Frontal cortex (tissue), 4 donors: ENCODE measurements at places on chromosomes 6 and 20. TPM values are rescaled to one million over a fixed set of nuclear protein-coding genes. Genes with fewer than 3 reads are reported as not detected.

TCFL5 gene
- 6.1 TPM for total RNA-seq

ZNF391 gene
- 2.9 TPM for total RNA-seq

POPDC3 gene
- total RNA-seq, result 5.3 TPM

NAA20 gene
- 46.5 TPM for total RNA-seq

TFAP2D gene
- 2.9 TPM for total RNA-seq

SLC4A11 gene
- under 0.01 TPM for total RNA-seq

DHX35 gene
- 15.5 TPM for total RNA-seq

DNA sequence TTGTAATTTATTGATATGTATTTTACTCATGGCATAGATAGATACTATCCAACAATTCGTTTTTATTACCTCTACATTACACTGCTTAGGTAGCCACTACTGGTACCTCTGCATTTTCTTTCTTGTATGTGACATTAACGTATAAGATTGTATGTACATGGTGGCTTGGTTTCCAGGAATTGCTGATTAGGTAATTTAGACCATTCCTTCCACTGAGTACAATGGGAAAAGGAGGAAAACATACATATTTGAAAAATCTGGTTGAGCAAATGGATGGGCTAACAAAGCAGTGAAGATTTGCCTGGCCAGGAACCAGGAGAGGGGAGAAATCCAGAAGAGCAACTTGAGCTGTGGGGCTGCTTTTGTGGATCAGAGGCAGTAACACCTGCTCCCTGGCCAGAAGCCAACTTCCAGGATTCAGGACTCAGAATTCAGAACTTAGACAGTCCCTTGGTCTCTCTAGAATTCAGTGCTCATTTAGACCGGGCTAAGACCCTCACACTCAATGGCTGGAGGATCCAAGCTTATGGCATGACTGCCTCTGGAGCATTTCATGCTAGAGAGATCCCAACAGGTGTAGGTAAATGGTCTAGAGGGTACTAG lies 17.9 kb upstream of the MICB start:
- no peak for DNase-seq

DNA sequence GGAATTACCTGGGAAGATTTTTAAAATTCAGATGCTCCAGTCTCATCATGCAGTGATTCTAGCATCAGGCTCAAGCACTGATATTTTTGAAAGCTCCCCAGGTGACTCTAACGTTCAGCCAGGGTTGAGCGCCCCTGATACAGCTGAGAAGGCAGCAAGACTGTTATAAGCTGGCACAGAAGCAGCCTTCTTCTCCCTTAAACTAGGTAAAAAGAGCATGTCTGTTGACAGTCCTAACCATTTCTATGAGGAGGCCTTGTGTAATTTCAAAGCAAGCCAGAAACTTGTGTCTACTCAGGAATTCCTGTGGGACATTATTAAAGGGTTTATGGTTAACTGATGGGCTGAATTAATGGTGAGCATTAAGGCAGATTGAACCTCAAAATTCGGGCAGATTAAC lies 141.9 kb downstream of the PDE7B start:
- no peak for DNase-seq

- DNase-seq, result no peak
These were observed 19.4 kb downstream of the C6orf15 start for GRCh38 chr6:31092769-31093505.

DNA sequence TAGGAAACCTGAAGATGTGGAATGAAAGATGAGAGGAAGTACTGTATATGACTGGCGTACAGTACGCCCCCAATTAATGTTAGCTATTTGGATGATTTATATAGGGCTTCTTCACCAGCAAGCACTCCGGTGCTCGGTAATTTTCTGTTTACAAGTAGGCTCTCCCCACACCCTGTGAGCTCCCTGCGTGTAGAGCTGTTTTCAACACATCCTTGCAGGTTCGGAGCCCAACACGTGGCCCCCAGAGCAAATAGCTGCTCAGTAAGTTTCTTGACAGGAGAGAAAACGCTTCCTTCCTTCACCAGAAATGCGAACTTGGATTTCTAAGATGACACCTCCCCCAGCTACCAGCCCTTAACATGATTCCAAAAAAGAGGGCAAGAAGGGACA lies 1.2 kb upstream of the RAB22A start:
- no peak for DNase-seq

DNA sequence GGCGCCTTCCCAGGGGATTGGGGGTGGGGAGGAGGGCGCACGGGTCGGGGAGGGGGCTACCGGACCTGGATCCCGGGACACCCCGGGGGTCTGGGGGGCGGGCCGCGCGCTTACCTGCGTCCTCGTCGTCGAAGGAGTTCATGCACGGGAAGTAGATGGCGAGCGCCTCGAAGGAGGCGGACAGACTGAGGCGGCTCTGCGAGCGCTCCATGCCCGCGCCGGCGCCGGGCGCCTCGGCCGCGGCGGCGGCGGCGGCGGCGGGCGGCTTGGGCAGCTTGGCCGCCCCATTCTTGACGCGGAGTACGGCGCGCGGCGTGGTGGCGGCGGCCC lies 320 bp downstream of the RIMS4 start:
- DNase-seq, result no peak

DNA sequence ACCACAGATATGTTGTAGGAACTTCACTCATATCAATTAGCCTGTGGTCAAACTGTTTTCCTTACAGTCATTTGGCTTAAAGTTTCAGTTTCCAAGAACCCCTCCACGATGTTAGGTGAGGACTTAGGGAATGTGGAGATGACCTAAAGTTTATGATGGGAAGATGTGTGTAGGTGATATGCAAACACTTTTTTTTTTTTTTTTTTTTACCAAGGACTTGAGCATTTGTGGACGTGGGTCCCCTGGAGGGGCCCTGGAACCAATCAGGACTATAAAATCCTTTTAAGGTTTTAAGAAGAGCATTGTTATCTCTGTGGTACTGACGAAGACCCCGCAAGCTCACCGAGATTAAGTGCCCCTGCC lies 478 bp upstream of the MTHFD1L start:
- DNase-seq, result no peak

- no peak for DNase-seq
These were observed 9.4 kb upstream of the ADTRP start for GRCh38 chr6:11788043-11788442.
